Small intestine (tissue), 16 donors: ENCODE measurements at places on chromosomes 11 and 22. TPM values are rescaled to one million over a fixed set of nuclear protein-coding genes. Genes with fewer than 3 reads are reported as not detected.

Gene ANO9
- 279 TPM for polyA plus RNA-seq

Gene TMEM121B
- 0.28 TPM for polyA plus RNA-seq

Gene BCO2
- 5.4 TPM for polyA plus RNA-seq

Gene OR6A2
- polyA plus RNA-seq, result not detected

Gene OR51B4
- polyA plus RNA-seq, result not detected

Gene MIAT
- 0.27 TPM for polyA plus RNA-seq

Gene NPAS4
- polyA plus RNA-seq, result not detected

Gene UVRAG
- 5.4 TPM for polyA plus RNA-seq

Gene PATE4
- not detected for polyA plus RNA-seq

Gene CSNK2A3
- 0.51 TPM for polyA plus RNA-seq

Gene P2RY6
- polyA plus RNA-seq, result 1.9 TPM

Gene EMID1
- polyA plus RNA-seq, result 131 TPM

Gene PATE2
- polyA plus RNA-seq, result not detected

Gene APOBEC3H
- not detected for polyA plus RNA-seq

Gene TRIM48
- not detected for polyA plus RNA-seq

Gene SAA4
- 0.15 TPM for polyA plus RNA-seq

Gene IGF2
- polyA plus RNA-seq, result 0.81 TPM

Gene SMDT1
- 304 TPM for polyA plus RNA-seq

Gene RPS25
- 2,119 TPM for polyA plus RNA-seq

Gene TMEM151A
- polyA plus RNA-seq, result 0.44 TPM

Gene OR4A16
- not detected for polyA plus RNA-seq

Gene SCN4B
- polyA plus RNA-seq, result 1.1 TPM

Gene RFPL3
- 0.04 TPM for polyA plus RNA-seq

Gene GPR83
- 0.13 TPM for polyA plus RNA-seq

Gene CCDC116
- 0.21 TPM for polyA plus RNA-seq

Gene NCR3LG1
- 4.5 TPM for polyA plus RNA-seq

Gene DCUN1D5
- 15.4 TPM for polyA plus RNA-seq

Gene MAP6
- polyA plus RNA-seq, result 2.9 TPM

Gene TIGD3
- polyA plus RNA-seq, result 2.5 TPM

Gene ROBO3
- 11.6 TPM for polyA plus RNA-seq

Gene KIRREL3
- not detected for polyA plus RNA-seq

Gene OR56A1
- polyA plus RNA-seq, result under 0.01 TPM

Gene SSRP1
- polyA plus RNA-seq, result 95.4 TPM

Gene ENDOD1
- polyA plus RNA-seq, result 4.3 TPM

Gene C11orf54
- polyA plus RNA-seq, result 43.5 TPM

Gene NPTXR
- 0.27 TPM for polyA plus RNA-seq

Gene ACCS
- polyA plus RNA-seq, result 7.0 TPM

Gene MMP11
- 1.1 TPM for polyA plus RNA-seq

Gene ASPHD2
- polyA plus RNA-seq, result 0.45 TPM

Gene P4HA3
- polyA plus RNA-seq, result 0.53 TPM

Gene HTR3A
- 0.06 TPM for polyA plus RNA-seq

Gene CCDC89
- not detected for polyA plus RNA-seq

Gene ANO5
- polyA plus RNA-seq, result 1.8 TPM

Gene AP1B1
- 60.1 TPM for polyA plus RNA-seq

Gene MAML2
- polyA plus RNA-seq, result 11.6 TPM

Gene KDM4F
- polyA plus RNA-seq, result not detected

Gene CHST1
- 1.1 TPM for polyA plus RNA-seq

Gene VSIG10L2
- 0.01 TPM for polyA plus RNA-seq

Gene CD3E
- 5.9 TPM for polyA plus RNA-seq

Gene APOA5
- polyA plus RNA-seq, result 0.22 TPM

Gene ZP1
- polyA plus RNA-seq, result 0.33 TPM

Gene MS4A12
- not detected for polyA plus RNA-seq

Gene UBE2L6
- 56.8 TPM for polyA plus RNA-seq
